ENCODE measurements at places on chromosomes 3 and 15. TPM values are rescaled to one million over a fixed set of nuclear protein-coding genes. Genes with fewer than 3 reads are reported as not detected.

- H3K4me1 ChIP-seq = peaks cover 33% of the 10 kb centered on the region
- DNase-seq = no peak
- H3K36me3 ChIP-seq = peaks cover 77% of the 10 kb centered on the region
- no peaks in the 10 kb centered on the region for H3K27me3 ChIP-seq
Measured at GRCh38 chr3:57928511-57928910, 79.7 kb upstream of the FLNB start.

The FRMD5 gene
- 62.4 TPM for total RNA-seq

DNA sequence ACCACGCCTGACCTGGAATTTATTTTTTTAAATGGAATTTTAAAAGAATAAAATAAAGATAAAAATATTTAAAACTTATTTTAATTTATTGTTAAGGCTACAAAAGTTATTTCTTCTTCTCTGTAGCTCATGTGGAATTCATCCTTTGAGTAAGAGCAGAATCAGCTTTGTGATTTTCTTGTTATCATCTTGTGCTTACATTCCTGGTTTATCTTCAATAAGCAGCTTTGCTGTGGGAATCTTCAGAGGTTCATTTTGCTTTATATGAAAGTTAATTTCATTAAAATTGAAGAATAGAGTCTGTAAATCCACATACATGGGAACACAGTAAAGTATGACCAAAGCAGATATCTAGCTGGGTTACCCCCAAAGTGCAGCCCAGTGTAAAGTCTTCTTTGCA lies 35.4 kb upstream of the ARL8B start:
- no peak overlapping the region for H3K27ac ChIP-seq
- no peak for DNase-seq
- H3K4me3 ChIP-seq = no peak overlapping the region
- peaks cover 22% of the 10 kb centered on the region for H3K27me3 ChIP-seq

DNA sequence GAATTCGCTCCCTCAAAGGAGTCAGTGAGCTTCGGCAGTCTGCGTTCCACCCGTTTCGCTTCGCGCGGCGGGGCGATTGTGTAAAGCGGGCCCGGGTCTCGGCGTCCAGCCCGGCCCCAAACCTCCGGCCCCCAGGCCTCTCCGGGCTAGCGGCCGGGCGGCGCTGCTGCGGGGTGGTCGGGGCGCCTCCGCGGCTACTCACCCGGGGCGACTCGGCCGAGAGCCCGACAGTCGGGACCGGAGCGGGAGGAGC lies 412 bp downstream of the CHDH start:
- H3K4me3 ChIP-seq = peak overlapping the region; percentile 81
- peaks cover 30% of the 10 kb centered on the region for H3K4me1 ChIP-seq
- H3K27ac ChIP-seq = peak overlapping the region; percentile 78
- no peak for DNase-seq
- peaks cover 51% of the 10 kb centered on the region for H3K27me3 ChIP-seq
- no peaks in the 10 kb centered on the region for H3K36me3 ChIP-seq

The VGLL3 gene
- 4.0 TPM for total RNA-seq

The ABI3BP gene
- 23.6 TPM for total RNA-seq

The GOLGA8G gene
- not detected for total RNA-seq

GRCh38 chr3:18403061-18403460 lies 22.1 kb downstream of the SATB1 start:
- DNase-seq = no peak
- no peak overlapping the region for H3K27ac ChIP-seq
- H3K4me1 ChIP-seq = peaks cover 35% of the 10 kb centered on the region
- H3K36me3 ChIP-seq = no peaks in the 10 kb centered on the region

GRCh38 chr3:15520185-15520584 lies 1.3 kb downstream of the COLQ start:
- H3K36me3 ChIP-seq = no peaks in the 10 kb centered on the region
- peaks cover 55% of the 10 kb centered on the region for H3K4me1 ChIP-seq
- DNase-seq = no peak

The PPP1R14D gene
- not detected for total RNA-seq

GRCh38 chr3:53252096-53252946 lies 3.5 kb downstream of the TKT start:
- peak overlapping the region; percentile 96 for H3K27ac ChIP-seq
- H3K4me1 ChIP-seq = peaks cover 87% of the 10 kb centered on the region
- peak overlapping the region; percentile 86 for H3K4me3 ChIP-seq
- no peaks in the 10 kb centered on the region for H3K27me3 ChIP-seq
- DNase-seq = no peak

DNA sequence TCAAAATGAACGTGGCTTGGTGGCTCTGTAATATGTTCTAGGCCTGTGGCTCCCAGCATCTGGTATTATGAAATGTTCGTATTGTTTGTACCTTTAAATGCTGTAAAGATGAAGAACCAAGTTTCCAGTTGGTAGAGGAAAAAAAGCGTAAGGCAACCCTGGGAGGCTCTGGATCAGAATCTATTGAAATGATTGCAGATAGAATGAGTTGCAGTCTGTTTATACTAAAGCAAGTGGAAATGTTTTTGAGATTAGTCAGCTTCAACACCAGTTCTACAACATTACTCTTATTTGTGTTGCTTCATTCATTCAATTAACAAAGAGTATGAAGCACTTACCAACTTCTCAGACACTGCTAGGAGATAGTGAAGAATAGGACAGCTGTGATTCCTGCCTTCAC lies 5.3 kb downstream of the ARL6IP5 start:
- peaks cover 12% of the 10 kb centered on the region for H3K36me3 ChIP-seq
- no peaks in the 10 kb centered on the region for H3K27me3 ChIP-seq
- H3K4me1 ChIP-seq = peaks cover 100% of the 10 kb centered on the region
- DNase-seq = no peak

The IGSF11 gene
- total RNA-seq = 2.1 TPM

DNA sequence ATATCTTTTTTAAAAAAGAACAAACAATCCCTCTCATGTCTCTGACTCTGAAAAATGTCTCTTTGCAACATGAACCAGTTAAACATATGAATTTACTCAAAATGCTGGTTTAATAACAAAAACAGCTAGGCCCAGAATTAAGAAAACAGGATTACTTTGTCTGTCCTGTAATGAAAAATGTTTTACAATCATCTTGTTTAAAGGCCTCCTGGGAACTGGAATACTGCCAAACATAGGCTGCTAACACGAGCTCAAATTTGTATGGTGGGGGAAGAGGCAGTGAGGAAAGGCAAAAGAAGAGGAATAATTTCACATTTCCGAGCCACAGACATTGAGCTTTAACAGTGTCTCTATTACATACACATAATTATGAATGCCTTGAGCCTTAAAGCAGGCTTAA lies 61.7 kb upstream of the PPIB start:
- peak overlapping the region; percentile 17 for H3K27ac ChIP-seq
- no peaks in the 10 kb centered on the region for H3K27me3 ChIP-seq
- no peak for DNase-seq
- H3K4me1 ChIP-seq = peaks cover 14% of the 10 kb centered on the region

- DNase-seq = no peak
- H3K4me3 ChIP-seq = no peak overlapping the region
- no peak overlapping the region for H3K27ac ChIP-seq
- H3K27me3 ChIP-seq = no peaks in the 10 kb centered on the region
Measured at GRCh38 chr3:16254916-16255315, 9.8 kb downstream of the DPH3 start.

GRCh38 chr15:39313467-39313866 lies 267.4 kb upstream of the THBS1 start:
- no peaks in the 10 kb centered on the region for H3K36me3 ChIP-seq
- no peak overlapping the region for H3K27ac ChIP-seq
- H3K4me3 ChIP-seq = no peak overlapping the region

DNA sequence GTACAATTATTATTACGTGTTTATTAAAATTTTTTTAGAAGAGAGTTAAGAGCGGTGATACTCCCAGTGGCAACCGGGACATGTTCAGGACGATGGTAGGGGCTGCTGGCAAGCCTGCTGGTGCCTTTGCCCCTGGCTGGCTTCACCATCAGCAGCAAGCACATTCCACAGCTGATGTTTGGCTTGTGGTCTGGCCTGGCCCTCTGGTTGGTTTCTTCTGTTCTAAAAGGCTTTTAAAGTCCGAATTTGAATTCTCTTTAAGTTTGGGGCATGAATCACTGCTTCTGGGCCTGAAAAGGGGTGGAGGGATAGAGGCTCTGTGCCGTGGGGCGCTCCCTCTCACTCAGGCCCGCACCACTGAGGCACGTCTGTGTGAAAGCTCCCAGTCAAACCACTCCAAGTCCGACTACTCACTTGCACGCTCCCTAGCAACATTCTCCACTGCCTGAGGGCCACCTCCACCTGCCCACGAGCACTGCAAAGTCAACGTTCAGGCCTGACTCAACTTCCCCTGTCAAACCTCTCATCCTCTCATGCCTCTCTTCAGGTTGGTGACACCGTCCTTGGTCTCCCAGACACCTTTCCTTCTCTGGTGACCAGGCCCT lies 10.1 kb downstream of the ITGA11 start:
- H3K36me3 ChIP-seq = no peaks in the 10 kb centered on the region
- DNase-seq = no peak
- H3K4me3 ChIP-seq = no peak overlapping the region
- no peak overlapping the region for H3K27ac ChIP-seq
- H3K4me1 ChIP-seq = peaks cover 20% of the 10 kb centered on the region
- H3K27me3 ChIP-seq = no peaks in the 10 kb centered on the region

DNA sequence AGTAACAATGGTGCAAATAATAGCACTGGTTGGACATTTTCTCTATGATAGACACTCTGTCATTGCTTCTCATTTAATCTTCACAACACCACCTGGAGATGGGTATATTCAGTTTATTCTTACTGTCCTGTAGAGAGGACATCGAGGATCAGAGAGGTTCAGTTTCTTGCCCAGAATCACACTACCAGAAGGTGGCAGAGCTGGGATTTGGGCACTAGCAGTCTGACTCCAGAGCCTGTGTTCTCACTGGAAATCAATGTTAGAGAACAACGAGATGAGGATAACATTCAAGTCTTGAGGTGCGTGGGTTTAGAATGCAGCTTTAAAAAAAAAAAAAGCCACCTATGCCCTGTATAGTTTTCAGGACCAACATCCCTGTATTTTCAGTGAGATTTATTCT lies 127.8 kb downstream of the SYNPR start:
- no peak for DNase-seq
- no peaks in the 10 kb centered on the region for H3K36me3 ChIP-seq
- H3K4me1 ChIP-seq = no peaks in the 10 kb centered on the region
- no peak overlapping the region for H3K27ac ChIP-seq
- no peak overlapping the region for H3K4me3 ChIP-seq

GRCh38 chr3:124969963-124970722 lies 35.6 kb upstream of the MUC13 start:
- DNase-seq = no peak
- peaks cover 68% of the 10 kb centered on the region for H3K36me3 ChIP-seq
- peaks cover 49% of the 10 kb centered on the region for H3K4me1 ChIP-seq

- H3K4me1 ChIP-seq = peaks cover 4% of the 10 kb centered on the region
- DNase-seq = no peak
- H3K27ac ChIP-seq = no peak overlapping the region
- no peaks in the 10 kb centered on the region for H3K36me3 ChIP-seq
- H3K4me3 ChIP-seq = no peak overlapping the region
- H3K27me3 ChIP-seq = no peaks in the 10 kb centered on the region
Measured at GRCh38 chr3:153215966-153216365, 53.9 kb downstream of the RAP2B start.

DNA sequence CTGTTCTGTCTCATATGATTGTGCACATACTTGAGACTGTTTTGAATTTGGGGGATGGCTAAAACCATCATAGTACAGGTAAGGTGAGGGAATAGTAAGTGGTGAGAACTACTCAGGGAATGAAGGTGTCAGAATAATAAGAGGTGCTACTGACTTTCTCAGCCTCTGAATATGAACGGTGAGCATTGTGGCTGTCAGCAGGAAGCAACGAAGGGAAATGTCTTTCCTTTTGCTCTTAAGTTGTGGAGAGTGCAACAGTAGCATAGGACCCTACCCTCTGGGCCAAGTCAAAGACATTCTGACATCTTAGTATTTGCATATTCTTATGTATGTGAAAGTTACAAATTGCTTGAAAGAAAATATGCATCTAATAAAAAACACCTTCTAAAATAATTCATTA lies 5.1 kb downstream of the CCR5 start:
- H3K27ac ChIP-seq = no peak overlapping the region
- peaks cover 4% of the 10 kb centered on the region for H3K4me1 ChIP-seq
- no peak overlapping the region for H3K4me3 ChIP-seq
- no peaks in the 10 kb centered on the region for H3K36me3 ChIP-seq

DNA sequence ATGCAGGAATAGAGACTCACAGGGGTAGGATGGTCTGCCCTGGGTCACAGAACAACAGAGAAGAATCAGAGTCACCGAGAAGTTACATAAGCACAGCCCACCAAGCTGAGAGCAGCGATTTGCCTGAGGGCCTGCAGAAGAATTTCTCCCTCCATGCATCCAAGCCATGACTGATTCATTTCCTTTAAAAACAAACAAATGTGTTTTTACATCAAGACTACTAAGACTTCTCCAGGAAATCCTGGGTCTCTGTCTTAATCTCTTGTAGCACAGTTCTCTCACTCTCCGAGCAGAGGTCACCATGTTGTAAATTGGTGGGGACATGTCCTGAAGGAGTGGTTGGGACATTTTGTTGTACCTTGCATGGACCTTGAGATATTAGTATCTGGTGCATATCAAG lies 159.8 kb downstream of the THSD4 start:
- peaks cover 26% of the 10 kb centered on the region for H3K4me1 ChIP-seq
- H3K4me3 ChIP-seq = no peak overlapping the region
- DNase-seq = no peak
- H3K36me3 ChIP-seq = no peaks in the 10 kb centered on the region

DNA sequence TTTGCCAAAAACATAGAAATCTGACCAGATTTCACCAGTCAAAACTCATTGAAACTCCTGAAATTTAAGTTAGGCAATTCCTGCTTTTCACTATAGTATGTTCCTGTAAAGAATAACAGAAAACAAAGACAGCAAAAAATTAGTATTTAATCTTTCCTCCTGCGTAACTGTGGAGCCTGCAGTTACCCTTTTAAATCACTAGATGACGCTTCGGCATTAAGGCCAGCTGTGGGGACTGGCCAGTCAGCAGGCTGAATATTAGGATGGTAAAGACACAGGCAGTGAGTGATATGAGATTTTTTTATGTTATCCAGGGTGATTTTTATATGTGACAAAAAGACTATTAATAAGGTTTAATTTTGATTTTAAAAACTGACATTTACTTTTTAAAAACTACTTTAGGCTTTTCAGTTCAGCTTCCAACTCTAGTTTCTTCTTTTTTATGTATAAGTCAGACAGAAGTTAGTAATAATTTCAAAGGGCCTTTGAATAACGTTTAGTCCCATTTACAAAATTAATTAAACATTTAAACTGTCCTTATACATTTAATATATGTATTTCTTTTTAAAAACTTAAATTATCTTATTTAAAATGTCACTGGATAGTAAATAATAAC lies 165.1 kb downstream of the PPM1L start:
- H3K27me3 ChIP-seq = no peaks in the 10 kb centered on the region
- no peak overlapping the region for H3K27ac ChIP-seq
- no peaks in the 10 kb centered on the region for H3K36me3 ChIP-seq
- no peak overlapping the region for H3K4me3 ChIP-seq

- DNase-seq = no peak
- peaks cover 36% of the 10 kb centered on the region for H3K27me3 ChIP-seq
- H3K27ac ChIP-seq = no peak overlapping the region
- no peaks in the 10 kb centered on the region for H3K4me1 ChIP-seq
Measured at GRCh38 chr3:46214751-46215352, 6.7 kb upstream of the CCR1 start.
